Stimulated activated CD8-positive, alpha-beta memory T cell treated with anti-CD3 and anti-CD28 coated beads, Interleukin-15, amount 100 ng/mL, for 4 hours (primary cell): ENCODE measurements at places on chromosomes 12 and 14.

- DNase-seq = no peak
These were observed 22.7 kb downstream of the AEBP2 start for GRCh38 chr12:19461999-19462398.

- DNase-seq = no peak
These were observed 247.3 kb upstream of the FKBP4 start for GRCh38 chr12:2547273-2548044.

- DNase-seq = no peak
These were observed 30.4 kb downstream of the DLGAP5 start for GRCh38 chr14:55160989-55161388.

DNA sequence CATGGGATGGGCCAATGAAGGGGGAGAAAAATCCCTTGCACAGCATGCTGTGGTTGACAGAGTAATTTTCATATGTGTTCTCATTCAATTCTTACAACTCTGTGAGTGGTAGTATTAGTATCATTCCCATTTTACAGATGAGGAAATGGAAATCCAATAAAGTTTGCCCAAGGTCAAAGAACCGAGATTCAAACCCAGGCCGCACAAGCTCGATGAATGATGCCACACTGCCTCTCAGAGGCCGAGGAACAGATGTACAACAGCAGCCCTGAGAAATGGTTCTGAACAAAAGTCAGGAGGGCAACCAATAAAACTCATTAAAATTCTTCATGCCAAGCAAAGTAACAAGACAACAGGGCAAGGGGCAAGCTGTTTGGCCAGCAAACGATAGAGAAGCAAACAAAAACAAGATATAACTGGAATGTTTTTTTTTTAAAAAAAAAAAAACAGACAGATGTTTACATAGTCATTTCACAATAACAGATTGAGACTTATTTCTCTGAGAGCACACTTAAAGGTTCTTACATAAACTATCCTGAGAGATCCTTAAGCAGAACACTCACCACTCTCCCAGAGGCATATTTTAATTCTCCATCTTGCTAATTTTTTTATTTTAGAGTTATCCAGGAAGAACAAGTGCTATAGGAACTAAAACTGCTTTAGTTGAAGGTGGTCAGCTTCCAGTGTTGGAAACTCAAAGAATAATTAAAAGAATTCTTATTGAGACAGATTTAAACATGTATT, 85.8 kb downstream of the EXOC5 start:
- DNase-seq = no peak

GRCh38 chr12:76312315-76312714, 35.9 kb downstream of the BBS10 start:
- no peak for DNase-seq

DNA sequence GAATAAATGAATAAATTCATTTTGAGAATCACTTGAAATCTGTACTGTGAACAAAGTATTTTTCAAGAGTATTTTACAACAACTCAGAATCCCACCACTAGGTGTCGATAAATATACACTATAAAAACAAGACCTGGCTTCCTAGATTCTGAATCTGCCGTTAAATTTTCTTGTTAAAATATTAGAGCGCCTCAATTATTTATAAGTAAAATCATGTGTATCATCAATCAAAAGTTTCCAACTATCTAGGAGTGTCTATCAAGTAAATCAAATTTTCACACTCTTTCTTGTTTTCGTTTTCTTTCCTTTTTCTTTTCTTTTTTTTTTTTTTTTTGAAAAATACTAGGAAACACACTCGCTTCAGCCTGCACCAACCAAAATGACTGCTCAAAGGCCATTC, 179.2 kb upstream of the DCN start:
- DNase-seq = no peak

DNA sequence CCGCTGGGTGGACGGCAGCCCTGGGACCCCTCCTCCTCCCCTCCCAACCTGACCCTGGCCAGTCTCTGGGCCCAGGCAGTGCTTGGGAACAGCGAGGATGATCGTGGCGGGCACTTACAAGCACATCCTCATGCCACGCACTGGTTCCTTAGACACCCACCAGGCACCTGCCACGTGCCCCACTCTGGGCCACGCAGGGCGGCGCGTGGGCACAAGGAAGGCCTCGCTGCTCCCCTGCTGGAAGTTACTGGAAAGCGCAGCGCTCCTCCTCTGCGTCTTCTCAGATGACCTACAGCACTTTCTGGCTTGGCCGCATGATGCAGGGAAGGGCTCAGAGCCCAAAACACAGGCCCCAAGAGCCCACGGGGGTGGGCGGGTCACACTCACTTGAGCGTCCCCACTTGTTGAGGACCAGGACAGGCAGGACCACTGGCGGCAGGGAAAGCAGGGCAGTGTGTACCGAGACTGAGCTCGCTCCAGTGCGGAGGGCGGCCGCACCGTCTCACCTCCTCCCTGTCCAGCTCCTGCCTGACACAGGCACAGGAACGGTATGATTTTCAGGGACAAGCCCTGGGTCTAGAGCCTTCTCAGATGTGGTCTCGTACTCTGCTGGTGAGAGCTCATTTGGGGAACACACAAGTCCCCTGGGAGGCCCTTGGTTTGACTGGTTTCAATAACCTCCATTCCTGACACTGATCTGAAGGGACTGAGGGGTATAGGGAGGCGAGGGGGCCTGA, 128.3 kb upstream of the EVL start:
- DNase-seq = no peak

- no peak for DNase-seq
These were observed 46.5 kb downstream of the ELK3 start for GRCh38 chr12:96240656-96241055.

GRCh38 chr12:1499351-1499750, 95.0 kb downstream of the FBXL14 start:
- no peak for DNase-seq

GRCh38 chr14:82565825-82566224, 1032.2 kb upstream of the SEL1L start:
- no peak for DNase-seq
